CD4-positive, CD25-positive, alpha-beta regulatory T cell (primary cell): ENCODE measurements at places on chromosomes 7 and 10. TPM values are rescaled to one million over a fixed set of nuclear protein-coding genes. Genes with fewer than 3 reads are reported as not detected.

The ASB10 gene
- polyA plus RNA-seq = not detected

The OR2A7 gene
- 0.17 TPM for polyA plus RNA-seq

The TYW1B gene
- 0.76 TPM for polyA plus RNA-seq

The LIPN gene
- polyA plus RNA-seq = 0.52 TPM

The PSPH gene
- polyA plus RNA-seq = 6.6 TPM

The STAM gene
- polyA plus RNA-seq = 48.0 TPM

The ENKUR gene
- not detected for polyA plus RNA-seq

The PILRB gene
- polyA plus RNA-seq = 2.2 TPM

The ANXA8 gene
- not detected for polyA plus RNA-seq

The CCDC6 gene
- 5.1 TPM for polyA plus RNA-seq

The AOAH gene
- polyA plus RNA-seq = 1.5 TPM

The AGMO gene
- not detected for polyA plus RNA-seq

The ANKRD61 gene
- not detected for polyA plus RNA-seq

The SFTPA1 gene
- polyA plus RNA-seq = not detected

The C10orf62 gene
- not detected for polyA plus RNA-seq

The MYL10 gene
- polyA plus RNA-seq = not detected
